D341Med (cell line): ENCODE measurements at places on chromosomes 12 and 14.

DNA sequence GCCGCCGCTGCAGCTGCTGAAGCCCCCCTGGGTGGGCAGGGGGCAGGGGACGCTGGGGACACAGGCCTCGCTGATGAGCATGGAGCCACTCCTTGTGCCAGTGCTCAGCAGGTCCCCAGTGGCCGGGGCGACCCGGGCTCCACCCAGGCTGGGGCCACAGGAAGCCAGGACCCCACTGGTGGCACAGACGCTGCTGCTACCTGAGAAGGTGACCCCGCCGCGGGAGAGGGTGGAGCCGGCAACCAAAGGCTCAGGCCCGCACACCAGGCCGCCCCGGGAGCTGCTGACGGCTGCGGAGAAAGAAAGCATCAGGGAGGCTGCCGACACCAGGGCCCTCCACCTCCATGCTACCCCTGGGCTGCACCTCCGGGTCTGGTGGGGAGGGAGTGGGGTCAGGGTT, 7.4 kb downstream of the KRT84 start:
- DNase-seq: no peak

GRCh38 chr14:96586056-96586455, 83.9 kb downstream of the PAPOLA start:
- DNase-seq: no peak

DNA sequence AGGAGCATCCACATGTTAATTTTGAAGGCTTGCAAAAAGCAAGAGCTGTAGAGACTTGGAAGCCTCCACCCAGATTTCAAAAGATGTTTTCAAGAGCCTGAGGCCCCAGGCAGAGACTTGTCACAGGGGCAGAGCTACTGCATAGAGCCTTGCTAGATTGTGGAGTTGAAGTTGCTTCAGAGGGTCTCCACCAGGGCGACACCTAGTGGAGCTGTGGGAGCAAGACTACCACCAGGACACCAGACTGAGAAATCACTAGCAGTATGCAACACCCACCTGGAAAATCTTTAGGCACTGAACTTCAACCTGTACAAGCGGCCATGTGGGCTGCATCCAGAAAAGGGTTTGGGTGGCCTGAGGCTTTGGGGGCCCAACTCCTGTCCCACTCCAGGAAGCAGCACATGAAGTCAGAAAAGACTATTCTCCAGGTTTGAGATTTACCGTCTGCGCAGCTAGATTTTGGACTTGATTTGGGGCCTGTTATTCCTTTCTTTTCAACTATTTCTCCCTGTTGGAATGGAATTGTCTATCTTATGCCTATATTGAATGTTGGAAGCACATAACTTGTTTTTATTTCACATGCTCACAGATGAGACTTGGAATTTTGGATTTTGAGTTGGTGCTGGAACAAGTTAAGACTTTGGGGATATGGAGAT, 508.6 kb downstream of the FLRT2 start:
- peak; percentile 67 for DNase-seq

- no peak for DNase-seq
Observed at GRCh38 chr14:89137526-89138163, 279.4 kb downstream of the FOXN3 start.

- no peak for DNase-seq
Observed at GRCh38 chr12:67918441-67918840, 70.8 kb upstream of the IFNG-AS1 start.

GRCh38 chr12:119704065-119704747, 36.3 kb downstream of the PRKAB1 start:
- no peak for DNase-seq

GRCh38 chr12:25424211-25424731, 128.8 kb downstream of the LMNTD1 start:
- DNase-seq: no peak

- no peak for DNase-seq
Observed at GRCh38 chr12:83179999-83180398, 493.3 kb downstream of the TMTC2 start.

GRCh38 chr12:6765634-6766581, at the start of gene PTMS:
TSS of gene PTMS (plus strand) at chr12:6766363. CDS start at chr12:6766706, 343 bp downstream.
- DNase-seq: peak; percentile 93

DNA sequence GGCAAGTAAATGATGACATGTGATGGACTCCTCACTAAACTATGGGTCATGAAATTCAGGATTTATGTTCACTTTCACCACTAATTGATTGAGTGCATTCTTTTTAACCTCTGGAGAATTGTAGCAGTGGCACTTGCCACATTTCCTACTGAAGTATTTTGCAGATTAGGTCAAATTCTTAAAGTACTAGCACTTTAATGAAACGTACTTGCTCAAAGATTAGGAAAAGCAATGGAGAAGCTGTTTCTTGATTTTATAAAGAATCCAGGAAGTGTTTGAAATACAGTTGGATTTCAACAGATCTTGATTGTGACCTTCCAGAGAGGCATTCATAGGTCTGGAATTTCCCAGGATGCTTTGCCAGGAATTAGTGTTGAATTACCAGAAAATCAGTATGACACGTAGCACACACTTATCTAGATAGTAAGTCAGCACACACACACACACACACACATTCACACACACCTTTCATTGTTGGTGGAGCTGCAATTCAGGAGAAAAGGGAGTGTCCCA, 162.6 kb downstream of the MYRFL start:
- no peak for DNase-seq

DNA sequence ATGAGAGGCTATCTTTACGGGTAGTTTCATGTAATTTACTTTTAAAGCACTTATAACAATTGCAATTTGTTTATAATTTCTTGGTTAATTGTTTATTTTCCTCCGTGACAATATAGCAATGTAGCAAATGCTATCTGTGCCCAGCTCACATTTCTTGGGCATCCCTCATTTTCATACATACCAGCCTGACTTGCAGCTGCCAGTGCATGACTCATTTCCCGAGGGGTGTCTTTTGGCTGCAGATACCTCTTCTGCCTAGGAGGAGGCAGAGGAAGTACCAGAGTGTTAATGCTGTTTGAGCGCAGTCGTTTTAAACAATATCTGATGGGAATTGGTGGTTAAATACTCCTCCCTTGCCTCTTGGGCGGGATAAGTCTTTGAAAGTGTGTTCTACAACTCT, 104.2 kb upstream of the ABCD2 start:
- DNase-seq: peak; percentile 10

DNA sequence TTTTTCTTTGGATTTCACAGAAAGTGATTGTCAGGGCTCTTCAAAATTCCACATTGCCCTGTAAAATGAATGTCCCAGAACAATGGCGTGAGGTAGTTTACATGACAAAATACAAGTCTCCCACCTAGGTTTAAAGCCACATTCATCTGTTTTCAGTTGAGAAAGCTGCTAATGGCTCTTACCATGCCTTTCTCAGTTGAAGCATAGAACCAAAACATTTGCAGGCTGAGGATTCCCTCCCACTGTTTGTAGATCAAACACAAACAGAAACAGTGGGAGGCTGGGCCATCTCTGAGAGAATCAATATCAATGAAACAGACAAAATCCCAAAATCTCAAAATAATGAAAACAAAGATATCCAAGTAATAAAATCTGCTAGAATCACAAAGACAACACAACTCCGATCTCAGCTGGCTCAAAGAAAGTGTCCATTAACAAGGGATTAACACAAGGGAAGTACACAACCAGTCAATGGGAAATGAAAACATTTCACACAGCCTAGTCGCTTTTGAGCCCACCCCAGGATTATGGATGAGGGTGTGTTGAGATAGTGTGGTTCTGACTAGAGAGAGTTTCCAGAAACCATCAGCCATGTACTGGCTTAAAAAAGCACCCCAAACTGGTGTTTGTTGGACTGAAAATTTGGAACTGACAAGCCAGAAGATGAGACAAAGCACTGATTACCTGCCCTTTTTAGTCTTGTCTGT, 54.5 kb upstream of the TMEM260 start:
- no peak for DNase-seq

GRCh38 chr14:103329401-103330347, 4.4 kb upstream of the EIF5 start:
- no peak for DNase-seq

- no peak for DNase-seq
Observed at GRCh38 chr14:87097015-87097414, 896.0 kb downstream of the GALC start.

DNA sequence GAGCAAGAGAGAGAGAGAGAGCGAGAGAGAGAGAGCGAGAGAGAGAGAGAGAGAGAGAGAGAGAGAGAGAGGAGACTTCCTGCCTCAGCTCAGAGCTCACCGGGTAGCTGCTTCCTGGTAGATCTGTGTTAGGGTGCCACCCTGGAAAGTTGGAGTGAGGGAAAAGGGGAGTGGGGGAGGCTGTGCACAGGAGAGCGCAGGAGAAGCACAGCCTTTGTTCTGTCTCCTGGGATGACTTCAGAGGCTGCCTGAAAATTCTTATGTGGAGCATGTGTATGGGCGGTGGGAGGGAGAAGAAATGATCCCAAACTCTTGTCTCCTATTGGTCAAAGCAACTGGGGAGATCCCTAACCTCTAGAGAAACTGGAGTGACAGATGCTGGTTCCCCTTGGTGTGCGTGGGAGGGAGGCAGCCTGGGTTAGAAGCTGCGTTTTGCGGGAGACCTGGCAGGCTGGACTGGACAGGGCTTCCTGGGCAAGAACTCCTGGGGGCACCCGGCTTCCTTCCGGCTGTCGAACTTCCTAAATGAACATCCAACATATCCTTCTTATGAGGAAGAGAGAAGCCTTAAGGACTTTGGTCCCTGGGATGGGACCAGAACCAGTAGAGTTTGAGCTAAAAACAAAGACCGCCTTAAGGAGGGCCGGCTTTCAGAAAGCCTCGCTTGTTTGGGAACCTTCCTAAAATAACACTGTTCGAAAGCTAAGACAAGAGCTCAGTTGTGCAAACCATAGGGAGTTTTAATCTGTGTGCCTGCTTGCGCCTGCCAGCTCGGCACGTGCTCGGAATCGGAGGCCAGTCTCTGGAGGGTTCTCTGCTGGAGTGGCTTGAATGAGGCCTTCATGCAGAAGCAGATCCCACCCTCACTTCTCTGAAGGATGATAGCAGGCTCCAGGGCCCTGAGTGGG, 30.4 kb upstream of the BEGAIN start:
- no peak for DNase-seq

- DNase-seq: no peak
Observed at GRCh38 chr14:89429199-89430181, 12.5 kb upstream of the FOXN3 start.

- no peak for DNase-seq
Observed at GRCh38 chr14:90675399-90675798, 140.8 kb downstream of the TTC7B start.

- DNase-seq: no peak
Observed at GRCh38 chr14:100726550-100727085, at the start of gene DLK1. TSS of gene DLK1 (plus strand) at chr14:100726892. CDS start at chr14:100727069, 177 bp downstream.

- no peak for DNase-seq
Observed at GRCh38 chr14:68886109-68886434, 93.0 kb downstream of the ACTN1 start.

DNA sequence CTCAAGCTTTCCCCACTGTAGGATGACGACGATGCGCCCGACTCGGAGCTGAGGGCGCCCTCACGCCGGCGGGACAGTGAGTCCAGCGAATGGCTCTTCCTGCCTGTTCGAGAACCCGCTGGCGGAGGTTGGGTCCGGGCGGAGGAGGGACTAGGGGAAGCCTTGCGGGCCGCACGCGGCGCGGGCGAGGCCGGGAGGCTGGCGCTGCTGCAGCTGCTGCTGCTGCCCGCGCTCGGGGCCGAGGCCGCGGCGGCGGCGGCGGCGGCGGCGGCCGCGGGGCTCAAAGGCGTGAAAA, 1.9 kb downstream of the CCDC177 start:
- DNase-seq: no peak
